Erythroblast (primary cell): ENCODE measurements at places on chromosomes 4 and X.

DNA sequence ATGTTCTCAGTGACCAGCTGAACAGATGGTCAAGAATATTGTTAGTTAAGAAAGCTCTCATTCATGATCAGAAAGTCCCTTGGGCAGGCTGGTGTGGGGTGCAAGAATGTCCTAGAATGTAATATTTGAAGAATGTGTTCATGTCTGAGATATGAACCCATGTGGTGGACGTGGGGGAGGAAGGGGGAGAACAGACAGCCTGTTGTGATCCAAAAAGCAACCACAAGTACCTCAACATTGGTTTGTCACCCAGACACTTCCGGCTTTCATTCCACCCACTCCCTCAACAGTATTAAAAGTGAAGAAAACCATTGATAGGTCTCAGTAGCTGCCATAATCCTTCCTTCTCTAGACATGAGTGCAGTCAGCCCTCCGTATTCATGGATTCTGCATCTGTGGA, 82.2 kb downstream of the MAML3 start:
- DNase-seq = no peak

GRCh38 chrX:12891915-12892506, 14.4 kb upstream of the TLR8 start:
- DNase-seq = no peak

GRCh38 chr4:6221301-6221850, 21.0 kb upstream of the JAKMIP1 start:
- DNase-seq = no peak

DNA sequence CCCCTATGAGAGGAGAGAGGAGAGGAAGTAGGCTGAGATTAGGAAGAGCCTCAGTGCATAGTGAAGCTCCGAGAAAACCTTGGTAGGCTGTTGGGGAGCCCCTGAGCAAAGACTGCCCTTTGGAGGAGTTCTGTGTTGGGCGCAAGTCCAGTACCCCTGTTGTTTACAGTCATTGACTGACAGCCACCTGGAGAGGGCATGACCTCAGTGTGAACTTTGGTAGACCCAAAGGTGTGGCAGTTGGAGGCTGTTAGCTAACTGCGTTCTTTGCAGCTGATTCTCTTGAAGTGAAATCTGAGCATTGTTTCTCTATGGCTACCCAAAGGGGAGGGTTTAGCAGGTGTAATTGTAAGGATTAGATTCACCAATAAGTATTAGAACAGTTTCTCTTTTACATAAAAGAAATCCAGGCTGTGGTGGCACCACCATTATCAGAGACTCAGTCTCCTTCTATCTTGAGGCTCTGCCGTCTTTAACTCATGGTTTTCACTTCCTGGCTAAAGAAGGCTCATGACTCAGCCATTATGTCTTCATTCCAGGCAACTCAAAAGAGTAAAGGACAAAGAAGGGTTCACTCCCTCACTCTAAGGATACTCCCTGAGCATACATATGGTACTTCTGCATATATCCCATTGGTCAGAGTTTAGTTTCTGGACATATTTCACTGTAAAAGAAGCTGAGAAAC, 33.4 kb downstream of the ANXA3 start:
- DNase-seq = no peak

- no peak for DNase-seq
Observed at GRCh38 chr4:27293831-27294230, 433.2 kb downstream of the STIM2 start.

GRCh38 chr4:78061939-78062570, 4.9 kb downstream of the FRAS1 start:
- no peak for DNase-seq

- DNase-seq = no peak
Observed at GRCh38 chr4:185307136-185307950, 88.4 kb downstream of the LRP2BP start.

DNA sequence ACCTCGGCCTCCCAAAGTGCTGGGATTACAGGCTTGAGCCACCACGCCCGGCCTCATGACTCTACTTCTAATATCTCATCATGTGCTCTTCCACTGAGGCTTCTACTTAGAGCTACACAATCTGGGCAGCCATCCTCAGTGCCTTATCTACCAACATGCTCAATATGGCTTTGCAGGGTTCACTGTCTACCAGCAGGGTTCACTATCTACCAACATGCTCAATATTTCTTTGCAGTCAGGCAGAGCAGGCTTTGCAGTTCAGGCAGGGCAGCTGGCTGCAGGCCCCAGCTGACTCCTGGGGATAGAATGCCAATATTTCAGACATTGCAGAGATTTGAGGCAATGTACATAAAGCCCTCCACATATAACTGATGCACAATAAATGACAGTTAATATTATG, 47.5 kb downstream of the PKD2 start:
- DNase-seq = peak; percentile 71

DNA sequence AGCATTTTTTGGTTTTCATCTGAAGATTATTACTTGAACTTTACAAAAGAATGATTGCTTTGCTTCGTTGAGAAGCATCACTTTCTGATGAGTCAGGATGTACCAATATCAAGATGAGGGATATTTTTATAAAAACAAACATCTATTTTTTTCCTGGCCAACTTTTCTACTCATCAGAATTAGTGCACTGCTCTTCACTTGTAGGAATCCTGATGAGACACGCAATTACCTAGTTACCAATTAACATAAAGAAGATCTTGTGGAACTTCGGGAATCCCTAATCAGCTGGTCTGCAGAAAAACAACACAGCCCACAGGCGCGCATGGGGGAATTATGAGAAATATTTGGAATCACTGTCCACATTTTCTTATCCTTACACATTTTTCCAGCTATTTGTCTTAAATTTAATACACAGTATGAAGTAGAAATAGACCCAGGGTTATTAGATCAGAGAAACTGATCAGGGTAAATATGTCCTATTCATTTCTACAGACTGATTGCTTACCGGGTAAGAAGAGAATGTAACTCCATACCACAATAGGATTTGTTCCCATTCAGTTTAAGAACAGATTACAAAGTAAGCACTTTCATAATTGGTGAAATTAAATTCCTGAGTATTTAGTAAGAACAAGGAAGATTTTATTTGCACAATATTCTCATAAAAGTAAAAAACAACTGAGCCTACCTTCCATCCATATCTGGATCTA, 50.9 kb downstream of the MFAP3L start:
- DNase-seq = no peak

DNA sequence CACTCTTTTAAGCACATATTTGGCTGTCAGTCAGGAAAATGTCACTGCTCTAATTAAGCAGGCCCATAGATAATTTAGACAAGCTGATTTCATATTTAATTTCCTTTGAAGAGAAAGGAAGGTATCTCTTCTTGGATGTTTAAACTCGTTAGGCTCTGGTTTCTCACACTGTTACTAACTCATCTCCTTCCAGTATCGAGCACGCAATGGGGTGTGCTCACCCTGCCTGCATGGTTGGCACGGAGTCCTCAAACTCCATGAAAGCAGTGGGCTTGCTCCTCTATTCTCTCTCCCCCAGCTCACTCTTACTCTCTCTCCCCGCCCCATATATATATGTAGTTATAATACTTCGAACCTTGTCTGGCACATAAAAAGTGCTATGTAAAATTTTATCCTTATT, 76.9 kb downstream of the EGF start:
- DNase-seq = no peak

DNA sequence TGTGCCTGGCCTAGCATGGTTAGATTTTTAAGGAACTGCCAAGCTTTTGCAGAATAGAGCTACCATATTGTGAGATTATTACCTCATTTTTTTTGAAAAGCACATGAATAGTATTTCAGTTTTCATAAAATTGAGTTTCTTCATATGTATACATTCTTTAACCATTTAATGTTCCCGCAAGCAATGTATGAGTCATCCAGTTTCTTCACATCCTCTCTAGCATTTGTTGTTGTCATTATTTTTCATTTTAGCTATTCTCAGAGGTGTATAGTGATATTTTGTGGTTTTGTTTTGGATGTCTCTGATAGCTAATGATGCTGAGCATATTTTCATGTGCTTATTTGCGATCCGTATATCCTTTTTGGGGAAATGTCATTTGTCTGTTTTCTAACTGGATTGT, 74.9 kb downstream of the GLUD2 start:
- DNase-seq = no peak

DNA sequence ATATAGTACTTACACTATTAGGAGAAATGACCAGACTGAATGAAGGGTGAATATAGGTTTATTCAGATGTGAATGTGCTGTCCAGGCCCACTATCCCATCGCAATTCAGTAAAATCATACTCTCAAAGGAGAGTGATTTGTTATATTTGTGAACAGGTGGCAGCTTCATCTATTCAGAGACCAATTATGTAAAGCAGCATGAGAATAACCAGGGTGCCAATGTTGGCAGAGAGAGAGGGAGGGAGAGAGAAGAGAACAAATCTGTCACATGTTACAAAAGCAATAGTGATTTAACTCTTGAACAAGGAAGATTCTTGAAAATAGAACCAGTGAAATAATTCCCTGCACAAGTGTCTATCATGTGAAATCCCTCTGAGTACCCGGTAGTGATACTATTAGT, 38.9 kb upstream of the TLL1 start:
- DNase-seq = no peak

GRCh38 chr4:118798658-118799057, 37.3 kb downstream of the SEC24D start:
- no peak for DNase-seq

GRCh38 chr4:138177278-138177968, 64.7 kb downstream of the SLC7A11 start:
- no peak for DNase-seq

DNA sequence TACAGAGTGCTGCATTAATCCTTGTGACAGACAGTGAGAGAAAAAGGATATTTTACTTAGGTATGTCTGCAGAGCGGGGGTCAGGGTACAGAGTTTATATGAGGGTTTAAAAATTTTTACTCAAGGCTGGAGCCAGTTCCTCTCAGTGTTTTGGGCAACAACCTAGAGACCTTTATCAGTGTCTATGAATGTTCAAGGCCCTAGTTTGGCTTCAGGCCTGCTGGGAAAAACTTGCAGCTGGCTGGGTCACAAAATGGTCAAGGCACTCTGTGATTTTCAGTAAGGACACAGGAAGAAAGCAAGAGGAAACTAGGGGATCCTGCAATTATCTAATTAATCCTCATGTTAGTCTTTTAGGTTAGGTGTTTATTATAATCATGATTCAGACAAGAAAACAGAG, 10.8 kb upstream of the C4orf54 start:
- DNase-seq = no peak

DNA sequence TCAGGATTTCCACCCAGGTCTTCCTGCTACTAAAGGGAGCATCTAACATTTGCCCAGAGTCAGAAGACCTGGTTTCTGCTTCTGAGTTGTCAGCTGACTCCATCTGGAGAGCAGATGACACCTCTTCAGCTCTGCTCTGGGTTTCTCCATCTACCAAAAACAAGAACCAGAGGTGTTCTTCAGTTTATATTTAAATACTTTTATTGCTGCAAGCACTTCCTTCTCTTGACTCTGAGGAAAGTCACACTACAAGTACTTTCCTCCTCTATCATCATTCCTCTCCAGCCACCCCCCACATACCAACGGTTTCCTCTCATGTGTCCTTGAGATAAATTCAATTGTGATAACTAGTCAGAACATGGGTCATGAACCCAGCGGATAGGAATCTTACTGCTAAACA, 88.4 kb downstream of the PPP3CA start:
- peak; percentile 49 for DNase-seq

GRCh38 chr4:149835280-149835679, 19.6 kb upstream of the IQCM start:
- DNase-seq = no peak

GRCh38 chr4:164402554-164402953, 351.4 kb upstream of the SMIM31 start:
- DNase-seq = no peak

DNA sequence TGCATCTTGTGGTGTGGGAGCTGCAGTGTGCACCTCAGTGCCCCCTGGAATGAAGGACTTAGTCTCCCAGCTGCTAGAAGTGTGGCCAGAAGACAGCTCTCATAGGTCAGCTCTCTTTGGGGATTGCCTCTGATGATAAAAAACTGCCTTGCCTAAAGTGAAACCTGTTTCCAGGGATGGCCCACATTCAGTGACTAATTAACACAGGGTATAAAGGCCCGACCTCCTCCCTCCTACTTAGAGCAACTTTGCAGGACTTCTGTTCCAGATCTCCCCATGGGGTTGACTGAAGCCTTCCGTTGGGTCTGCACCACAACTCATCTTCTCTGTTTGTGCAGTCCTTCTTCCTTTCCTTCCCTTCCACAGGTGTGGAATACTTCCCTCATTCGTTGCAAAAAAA, 53.2 kb downstream of the SPINK2 start:
- no peak for DNase-seq

DNA sequence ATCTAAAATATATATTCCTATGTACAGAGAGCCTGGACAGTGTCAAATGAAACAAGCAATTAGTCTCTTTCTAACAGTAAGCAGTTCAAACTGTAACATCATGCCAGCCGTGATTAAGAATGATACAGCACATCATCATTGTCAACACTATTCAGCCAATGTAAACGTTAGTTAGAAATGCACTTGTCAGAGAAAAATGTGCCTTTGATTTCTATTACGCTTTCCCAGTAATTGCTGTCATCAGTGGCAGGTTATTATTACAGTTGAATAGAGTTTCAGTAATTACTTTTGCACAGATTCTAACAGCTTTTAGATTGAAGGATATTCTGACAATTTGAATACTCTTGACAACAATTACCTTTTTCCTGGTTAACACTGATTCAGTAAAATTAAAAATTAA, 1007.1 kb downstream of the SH3BGRL start:
- no peak for DNase-seq

- no peak for DNase-seq
Observed at GRCh38 chr4:183960046-183960420, 54.9 kb downstream of the STOX2 start.

- peak; percentile 42 for DNase-seq
Observed at GRCh38 chrX:49089553-49089952, 9.9 kb upstream of the WDR45 start.

DNA sequence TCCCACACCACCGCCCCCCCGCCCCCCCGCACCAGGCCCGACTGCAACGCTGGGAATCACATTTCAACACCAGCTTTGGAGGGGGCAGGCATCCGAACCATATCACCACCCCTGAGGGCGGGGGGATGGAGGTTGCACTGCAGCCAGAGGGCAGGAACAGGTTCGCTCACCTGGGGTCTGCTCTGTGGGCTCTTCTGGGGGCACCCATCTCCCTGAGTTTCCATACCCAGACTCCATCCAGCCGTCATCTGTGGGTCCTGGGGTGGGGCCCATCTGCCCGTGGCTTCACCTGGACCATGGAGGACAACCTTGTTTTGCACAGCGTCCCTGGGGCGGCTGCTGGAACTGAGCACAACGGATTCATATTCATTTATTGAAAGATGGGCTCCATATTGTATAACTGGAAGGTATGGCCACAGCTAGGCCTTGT, 6.9 kb downstream of the PSAPL1 start:
- DNase-seq = no peak

- no peak for DNase-seq
Observed at GRCh38 chr4:153419673-153420278, 46.4 kb upstream of the TMEM131L start.
